Hindlimb muscle (tissue), 1 donor: ENCODE measurements at places on chromosomes 5 and 9. TPM values are rescaled to one million over a fixed set of nuclear protein-coding genes. Genes with fewer than 3 reads are reported as not detected.

GRCh38 chr5:86997516-86997915 lies 270.2 kb upstream of the RASA1 start:
- no peak for DNase-seq

- DNase-seq = no peak
These were observed 317.1 kb downstream of the MAT2B start for GRCh38 chr5:163822548-163822947.

TEK gene
- polyA plus RNA-seq = 15.0 TPM

DNA sequence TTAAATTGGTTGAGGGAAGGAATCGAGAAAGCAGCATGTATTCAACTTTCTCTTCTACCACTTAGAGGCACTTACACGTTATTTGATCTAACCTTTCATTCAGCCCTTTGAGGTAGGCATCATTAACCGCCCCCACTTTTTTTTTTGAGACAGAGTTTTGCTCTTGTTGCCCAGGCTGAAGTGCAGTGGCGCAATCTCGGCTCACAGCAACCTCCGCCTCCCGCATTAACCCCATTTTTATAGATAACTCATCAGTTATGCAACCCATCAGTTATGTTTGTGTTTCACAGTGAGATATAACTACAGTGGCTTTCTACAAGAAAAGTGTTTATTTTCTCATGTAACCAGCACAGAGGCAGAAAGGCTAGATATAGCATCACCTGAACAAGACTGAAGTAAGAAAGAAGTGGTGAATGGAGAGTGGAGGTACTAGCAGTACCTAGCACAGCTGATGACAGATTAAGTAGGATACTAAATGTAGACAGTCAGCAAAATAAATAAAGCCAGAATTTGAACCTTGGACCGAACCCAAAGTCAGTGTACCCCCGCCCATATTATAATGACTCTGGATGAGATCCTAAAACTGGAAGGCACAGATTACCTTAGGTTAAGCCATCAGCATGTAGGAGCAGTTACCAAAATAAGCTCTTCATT lies 91.2 kb downstream of the PJA2 start:
- no peak for DNase-seq

CA9 gene
- polyA plus RNA-seq = 0.50 TPM

DNA sequence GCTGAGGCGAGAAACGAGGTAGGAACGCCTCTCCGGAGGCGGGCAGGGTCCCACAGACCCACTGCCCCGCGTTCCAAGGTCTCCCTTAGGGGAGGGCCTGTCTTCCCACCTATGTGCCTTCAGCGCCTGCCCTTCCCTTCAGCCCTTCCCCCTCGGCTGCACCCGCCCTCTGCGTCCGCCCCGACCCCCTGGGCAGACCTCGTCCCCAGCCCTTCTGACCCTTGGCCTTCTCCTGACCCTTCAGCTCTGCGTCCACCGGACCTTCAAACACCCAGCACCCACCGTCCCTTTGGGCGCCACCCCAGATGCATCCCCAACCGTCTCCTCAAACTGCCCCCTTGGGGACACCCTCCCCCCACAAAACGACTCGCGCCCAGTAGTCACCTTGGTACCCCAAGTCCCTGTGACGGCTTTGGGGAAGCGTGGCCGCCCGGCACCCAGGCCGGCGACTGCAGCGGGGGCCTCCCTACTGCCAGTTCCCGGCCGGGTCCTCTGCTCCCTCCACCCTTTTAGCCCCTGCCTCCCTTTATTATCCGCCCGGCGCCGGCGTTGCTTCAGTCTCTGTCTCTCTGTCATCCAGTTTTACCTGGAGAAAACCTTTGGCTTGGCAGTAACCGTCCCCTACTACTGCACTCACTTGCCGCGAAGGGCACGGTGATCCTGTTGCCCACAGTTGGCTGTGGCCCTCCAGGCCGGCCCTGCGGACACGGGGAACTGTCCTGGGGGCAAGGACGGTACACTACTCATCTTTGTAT lies 421 bp downstream of the RUSC2 start:
- no peak for DNase-seq

GRCh38 chr5:102986074-102986473 lies 133.9 kb downstream of the GIN1 start:
- DNase-seq = no peak

- DNase-seq = no peak
These were observed 285.1 kb upstream of the CDH6 start for GRCh38 chr5:30908356-30908755.

DNA sequence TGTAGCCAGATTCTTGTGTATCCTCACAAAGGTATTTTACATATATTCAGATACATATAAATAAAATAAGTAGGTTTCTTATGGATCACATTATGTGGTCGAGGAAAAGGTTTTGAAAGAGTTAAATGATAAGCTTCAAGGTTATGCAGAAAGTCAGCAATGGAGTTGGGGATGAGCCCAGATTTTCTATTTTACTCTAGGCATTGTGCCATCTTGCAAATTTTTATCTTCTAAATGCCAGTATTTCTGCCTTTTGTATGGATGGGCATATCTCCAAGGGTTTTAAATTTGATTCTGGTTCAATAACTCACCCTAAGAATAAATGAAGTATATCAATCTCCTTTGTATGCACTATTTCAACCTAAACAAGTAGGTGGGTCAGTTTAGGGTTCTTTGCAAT lies 410.7 kb downstream of the DMRTA1 start:
- no peak for DNase-seq

GRCh38 chr5:133371371-133372155 lies 240.8 kb downstream of the FSTL4 start:
- DNase-seq = no peak

CCNB1 gene
- 25.9 TPM for polyA plus RNA-seq

DNA sequence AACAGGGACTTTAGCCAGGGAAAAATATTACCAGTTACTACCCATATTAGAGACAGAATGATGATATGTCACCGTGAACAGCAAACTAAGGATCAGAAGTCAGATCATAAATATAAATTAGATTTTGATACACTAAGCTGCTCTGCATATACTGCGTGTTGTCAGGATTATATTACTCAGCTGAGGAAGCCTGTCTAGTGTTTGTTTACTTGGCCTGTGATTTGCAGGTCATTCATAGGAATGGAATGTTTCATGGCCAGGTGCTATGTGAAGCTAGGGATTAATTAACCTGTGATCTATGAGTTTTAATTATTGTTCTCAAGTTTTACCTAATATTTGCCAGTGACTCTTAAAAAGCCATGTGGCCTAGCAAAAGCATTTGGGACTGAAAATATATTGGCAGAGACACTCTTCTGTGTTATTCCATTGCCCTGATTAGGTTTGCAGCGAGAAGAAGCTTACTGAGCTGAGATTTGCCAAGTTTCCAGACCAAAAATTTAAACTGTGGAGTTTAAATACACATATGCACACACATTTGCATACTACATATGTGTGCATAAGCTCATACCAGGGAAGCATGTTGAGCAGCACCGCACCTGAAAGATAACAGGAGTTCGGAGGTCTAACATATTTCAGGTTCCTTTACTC lies 496.3 kb upstream of the GRIA1 start:
- no peak for DNase-seq
